ENCODE measurements at places on chromosomes 2 and 18.

GRCh38 chr2:190119923-190120590 is 57.5 kb upstream of the MSTN start:
- peak; percentile 29 for DNase-seq

DNA sequence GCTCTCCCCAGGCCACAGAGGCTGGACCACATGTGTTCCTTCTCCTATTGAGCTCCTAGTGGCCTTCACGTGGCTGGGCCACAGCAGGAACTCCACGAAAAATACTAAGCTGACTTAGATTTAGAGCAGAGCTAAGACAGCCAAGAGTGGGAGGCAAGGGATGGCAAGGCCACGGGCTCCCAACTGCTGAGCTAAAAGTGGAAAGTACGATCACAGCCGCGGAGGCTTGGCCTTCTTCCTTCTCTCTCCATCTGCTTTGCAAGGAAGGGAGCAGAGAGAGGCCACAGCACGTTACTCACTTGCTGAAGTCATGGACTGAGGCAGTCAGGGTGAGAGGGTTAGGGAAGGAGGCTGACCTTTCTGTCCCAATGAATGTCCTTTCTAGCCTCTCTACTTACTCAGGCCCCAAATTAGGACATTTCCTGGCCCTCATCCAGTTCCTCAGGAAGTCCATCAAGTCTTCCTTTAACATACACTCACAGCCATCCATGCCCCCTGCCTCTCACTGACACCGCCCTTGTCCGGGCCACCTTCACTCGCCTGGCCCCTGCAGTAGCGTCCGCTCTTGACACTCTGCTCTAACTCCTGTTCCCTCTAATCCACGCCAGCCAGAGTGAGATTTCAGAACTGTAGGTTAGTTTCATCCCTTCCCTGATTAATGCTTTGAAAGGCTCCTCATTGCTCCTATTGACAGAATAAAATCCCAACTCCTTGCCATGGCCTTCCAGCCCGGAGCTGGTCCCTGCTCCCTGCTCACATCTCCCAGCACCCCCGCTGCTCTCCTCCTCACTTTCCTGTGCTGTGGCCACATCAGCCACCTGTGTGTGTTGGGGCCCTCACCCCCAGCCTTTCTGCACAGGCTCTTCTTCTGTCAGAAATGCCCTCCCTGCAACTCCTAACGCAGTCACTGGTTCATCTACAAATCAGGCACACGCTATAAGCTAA is 204.2 kb downstream of the CYP26B1 start:
- DNase-seq, result peak; percentile 65

- DNase-seq, result no peak
Measured at GRCh38 chr18:74402806-74403433, 54.2 kb downstream of the DIPK1C start.

GRCh38 chr2:241615041-241615440 is 21.9 kb downstream of the THAP4 start:
- DNase-seq, result no peak

DNA sequence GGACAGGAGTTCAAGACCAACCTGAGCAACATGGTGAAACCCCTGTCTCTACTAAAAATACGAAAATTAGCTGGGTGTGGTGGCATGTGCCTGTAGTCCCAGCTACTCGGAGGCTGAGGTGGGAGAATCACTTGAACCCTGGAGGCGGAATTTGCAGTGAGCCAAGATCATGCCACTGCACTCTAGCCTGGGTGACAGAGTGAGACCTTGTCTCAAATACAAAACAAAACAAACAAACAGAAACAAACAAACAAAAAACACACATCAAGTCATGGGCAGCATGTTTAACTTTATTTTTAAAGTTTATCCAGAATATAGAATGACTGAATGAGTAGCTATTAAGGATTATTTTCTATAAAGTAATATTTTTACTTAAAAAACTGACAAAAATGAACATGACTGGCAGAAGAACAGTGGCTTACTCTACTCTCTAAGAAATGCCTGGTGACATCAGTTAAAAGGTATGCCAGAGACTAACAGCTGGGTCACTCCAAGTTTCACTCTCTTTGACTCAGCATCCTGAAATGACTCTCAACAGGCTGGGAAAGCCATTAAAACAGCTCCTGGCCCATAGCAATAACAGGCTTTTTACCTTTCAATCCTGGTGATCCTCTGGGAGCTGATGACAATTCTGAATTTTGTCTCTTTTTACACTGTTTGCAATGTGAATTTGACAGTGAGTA is 281.6 kb upstream of the STON1 start:
- DNase-seq, result no peak

- no peak for DNase-seq
Measured at GRCh38 chr2:43149482-43150107, 76.8 kb downstream of the ZFP36L2 start.

DNA sequence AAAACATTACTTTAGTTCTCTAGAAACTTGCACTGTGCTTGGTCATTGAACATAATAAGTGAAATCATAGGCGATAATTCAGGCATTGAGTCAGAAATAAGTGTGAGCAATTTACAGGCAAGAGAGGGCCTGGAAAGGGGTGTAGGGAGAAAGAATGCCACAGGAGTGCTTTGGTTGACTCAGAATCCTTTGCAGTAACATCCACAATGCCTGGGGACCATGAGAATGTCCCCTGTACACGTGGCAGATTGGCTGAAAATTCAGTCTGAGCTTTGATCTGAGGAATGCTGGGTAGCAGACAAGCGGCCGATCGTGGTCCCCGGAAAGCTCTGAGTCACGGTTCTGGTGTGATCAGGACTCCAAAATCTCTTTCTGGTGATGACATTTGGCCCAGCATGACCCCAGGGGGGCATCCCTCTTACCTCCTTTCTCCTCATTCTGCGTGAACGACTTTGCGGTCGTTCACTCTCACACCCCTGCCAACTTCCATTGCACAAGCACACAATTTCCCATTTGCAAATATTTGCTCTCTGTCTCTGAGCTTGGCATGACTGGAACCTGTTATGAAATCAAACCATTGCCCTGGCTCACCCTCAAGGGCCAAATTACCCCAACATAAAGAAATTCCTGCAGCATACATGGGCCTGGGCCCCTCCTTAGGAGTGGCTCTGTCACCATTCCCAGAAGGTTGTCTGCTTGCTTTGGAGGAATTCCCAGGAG is 305.0 kb upstream of the EPAS1 start:
- DNase-seq, result peak; percentile 63

DNA sequence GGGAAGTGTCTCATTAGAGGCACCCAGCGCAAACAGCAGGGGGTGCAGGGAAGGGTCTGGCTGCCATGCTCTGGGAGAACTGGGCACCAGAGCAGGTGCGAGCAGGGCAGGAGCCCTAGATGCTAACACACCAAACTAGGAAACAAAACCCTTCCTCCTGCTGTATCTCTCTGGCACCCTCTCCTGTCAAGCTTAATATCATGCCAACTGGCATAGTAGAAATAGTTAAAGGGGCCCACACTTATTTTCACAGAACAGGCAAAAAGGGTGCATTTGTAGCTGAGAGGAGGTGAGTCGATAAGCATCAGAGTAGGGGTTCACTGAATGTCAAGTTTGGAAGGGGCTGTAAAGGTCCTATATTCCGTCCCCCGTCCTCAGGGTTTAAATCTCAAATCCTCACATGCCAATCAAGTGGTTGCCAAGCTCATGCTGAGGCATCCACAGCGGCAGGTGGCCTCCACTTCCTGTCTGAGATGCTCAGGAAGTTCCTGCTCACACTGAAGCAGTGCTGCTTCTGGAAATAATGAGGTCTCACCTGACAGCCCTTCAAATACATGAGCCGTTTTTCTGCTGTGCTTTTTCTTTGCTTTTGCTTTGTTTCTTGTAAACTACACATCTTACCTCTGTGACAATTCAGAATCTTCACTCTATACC is 14.9 kb upstream of the ACKR3 start:
- no peak for DNase-seq

- DNase-seq, result no peak
Measured at GRCh38 chr2:128361376-128362131, 42.9 kb upstream of the HS6ST1 start.

GRCh38 chr2:54945391-54946219 is 104.6 kb downstream of the RTN4 start:
- DNase-seq, result peak; percentile 55

DNA sequence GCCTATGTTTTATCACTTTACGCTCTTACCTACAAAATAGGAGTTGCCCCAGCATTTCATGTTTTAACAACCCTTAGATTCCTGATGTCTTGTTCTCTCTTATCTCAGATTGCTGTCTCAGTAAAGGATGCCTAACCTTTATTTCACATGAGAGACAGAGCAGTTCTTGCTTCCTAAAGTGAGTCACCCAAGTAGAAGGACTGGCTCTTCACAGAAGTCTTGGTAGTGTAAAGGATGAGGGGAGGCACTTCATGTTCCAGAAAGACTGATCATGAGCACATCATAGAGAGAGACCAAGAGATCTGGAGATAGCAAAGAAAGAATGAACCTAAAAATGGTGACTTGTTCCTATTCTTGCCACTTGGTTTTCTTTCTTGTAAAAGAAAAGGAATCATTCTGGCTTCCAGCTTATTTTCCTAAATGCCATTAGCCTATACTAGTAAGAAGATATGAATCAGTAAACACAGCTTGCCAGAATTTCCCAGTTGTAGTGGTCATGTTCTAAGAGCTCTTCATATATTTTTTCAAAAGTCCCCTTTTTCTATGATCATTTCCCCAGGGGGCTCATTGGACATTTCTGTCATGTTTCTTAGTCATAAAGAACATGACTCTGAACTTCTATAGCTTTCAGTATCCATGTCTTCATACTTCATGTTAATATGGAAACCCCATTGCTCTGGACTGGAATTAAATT is 54.9 kb downstream of the MAPRE2 start:
- DNase-seq, result no peak

DNA sequence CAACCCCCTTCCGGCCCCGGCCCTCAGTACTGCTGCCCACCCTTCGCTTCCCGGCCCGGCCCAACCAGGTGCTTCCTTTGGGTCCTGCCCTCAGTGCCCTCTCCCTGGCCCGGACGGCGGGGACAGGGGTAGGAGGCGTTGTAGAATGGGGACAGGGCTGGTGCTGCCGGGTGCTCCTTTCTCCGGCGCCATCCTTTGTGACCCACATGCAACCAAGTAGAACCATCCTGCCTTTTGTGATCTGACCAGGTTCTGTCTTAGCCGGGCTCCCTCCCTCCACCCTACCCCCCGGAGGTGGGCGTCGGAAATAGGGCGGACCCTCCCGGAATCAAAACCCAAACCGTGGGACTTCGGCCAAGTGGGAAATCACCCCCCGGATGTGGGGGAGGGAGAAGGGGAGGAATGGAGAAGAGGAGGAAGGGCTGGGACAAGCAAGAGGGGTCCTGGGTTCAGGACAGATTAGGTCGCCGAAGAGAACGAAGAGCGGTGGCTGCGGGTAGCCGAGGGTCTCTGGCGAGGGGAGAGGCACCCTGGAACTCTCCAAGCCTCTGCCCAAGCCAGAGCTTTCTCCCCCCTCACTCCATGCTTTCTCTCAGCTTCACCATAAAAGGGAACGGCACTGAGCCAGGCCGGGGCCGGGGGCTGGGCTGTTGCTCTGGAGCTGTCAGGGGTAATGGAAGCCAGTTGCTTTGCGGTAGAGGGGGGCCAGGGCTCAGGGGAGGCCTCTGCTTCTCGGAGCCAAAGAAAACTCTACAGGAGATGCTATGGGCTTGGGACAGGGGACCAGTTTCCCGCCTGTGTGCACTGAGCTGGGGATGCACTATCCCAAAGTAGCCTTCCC is 756 bp upstream of the OST4 start:
- DNase-seq, result peak; percentile 73

- DNase-seq, result no peak
Measured at GRCh38 chr18:31040686-31041270, 1.8 kb downstream of the DSC3 start.

GRCh38 chr18:57961876-57962505 is 82.0 kb upstream of the NEDD4L start:
- no peak for DNase-seq

- no peak for DNase-seq
Measured at GRCh38 chr2:135817951-135818350, 19.0 kb downstream of the LCT start.

GRCh38 chr18:50240080-50240563 is 26.2 kb downstream of the CFAP53 start:
- no peak for DNase-seq

- no peak for DNase-seq
Measured at GRCh38 chr2:144824306-144825080, 304.6 kb upstream of the ZEB2 start.

DNA sequence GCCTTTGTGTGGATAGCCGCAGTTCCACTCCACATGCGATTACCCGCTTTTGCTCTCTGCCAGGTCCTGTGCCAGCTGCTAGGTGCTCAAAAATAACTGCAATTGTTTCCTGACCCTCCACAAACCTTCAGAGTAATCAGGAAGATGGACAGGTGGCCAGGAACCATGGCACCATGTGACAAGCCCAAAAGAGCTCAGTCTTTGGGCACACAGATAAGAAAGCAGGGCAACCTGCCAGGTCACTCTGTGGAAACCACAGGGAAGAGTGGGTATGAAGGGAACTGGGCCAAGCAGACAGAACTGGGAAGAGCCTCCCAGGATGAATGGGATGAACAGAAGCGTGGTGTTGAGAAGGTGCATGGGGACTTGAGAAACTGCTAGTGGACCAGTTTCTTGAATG is 79.4 kb upstream of the AGAP1 start:
- peak; percentile 77 for DNase-seq

DNA sequence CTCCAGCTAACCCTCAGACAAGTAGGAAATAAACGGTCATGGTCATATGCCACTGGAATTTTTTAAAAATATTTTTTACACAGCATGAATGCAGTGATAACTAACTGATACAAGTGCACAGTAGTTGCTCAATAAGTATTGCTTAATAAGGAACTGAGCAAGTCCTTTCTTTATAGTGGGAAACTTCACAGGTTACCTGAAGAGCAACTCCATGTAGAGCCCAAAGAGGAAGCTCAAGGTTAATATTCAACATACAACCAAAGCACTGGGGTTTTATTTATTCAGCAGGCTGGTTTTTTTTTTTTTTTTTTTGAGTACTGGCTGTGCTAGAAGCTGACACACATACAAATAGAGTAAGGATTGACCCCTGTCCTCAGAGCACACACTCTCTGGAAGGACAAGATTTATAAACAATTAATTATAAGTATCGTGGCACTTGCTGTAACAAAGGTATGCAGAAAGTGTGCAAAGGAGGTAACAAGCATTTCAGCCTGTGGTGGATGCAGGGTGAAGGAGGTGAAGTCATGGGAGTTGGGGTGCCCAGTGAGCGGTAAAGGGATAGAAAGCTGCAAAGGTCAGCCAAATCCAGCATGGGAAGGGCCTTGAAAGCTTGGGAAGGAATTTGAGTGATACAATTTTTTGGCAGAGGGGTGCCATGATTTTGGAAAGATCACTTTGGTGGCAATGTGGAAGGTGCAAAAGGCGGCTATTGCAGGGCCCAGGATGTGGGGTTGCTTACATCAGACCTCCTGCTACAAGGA is 52.7 kb downstream of the ATOH8 start:
- DNase-seq, result no peak

GRCh38 chr18:76619621-76620315 is 124.7 kb upstream of the ZNF516 start:
- DNase-seq, result peak; percentile 62

GRCh38 chr2:108073415-108074072 is 87.2 kb downstream of the SLC5A7 start:
- DNase-seq, result no peak

- no peak for DNase-seq
Measured at GRCh38 chr2:156279446-156280150, 52.9 kb downstream of the NR4A2 start.

Data from left cardiac atrium (tissue), 4 donors.